ENCODE measurements at places on chromosomes 3 and 15.

GRCh38 chr15:90814191-90814821 is 54.1 kb upstream of the FURIN start:
- DNase-seq, result no peak

DNA sequence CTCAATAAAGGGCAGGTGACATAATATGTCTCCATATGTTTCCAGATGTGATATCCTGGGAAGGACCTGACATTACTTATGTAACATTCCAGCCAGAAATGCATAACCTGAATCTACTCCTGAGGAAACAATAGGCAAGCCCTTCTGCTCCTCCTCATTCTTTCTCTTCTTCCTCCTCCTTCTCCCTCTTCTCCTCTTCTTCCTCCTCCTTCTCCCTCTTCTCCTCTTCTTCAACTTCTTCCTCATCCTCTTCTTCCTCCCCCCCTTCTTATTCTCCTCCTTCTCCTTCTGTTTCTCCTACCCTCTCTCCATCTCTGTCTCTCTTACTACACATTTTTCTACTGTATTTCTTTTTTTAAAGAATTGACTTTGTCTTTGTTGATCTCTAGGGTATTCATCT is 43.5 kb upstream of the ITGA11 start:
- DNase-seq, result no peak

GRCh38 chr3:80116281-80116680 is 348.5 kb upstream of the ROBO1 start:
- DNase-seq, result no peak

- DNase-seq, result no peak
These were observed 43.8 kb downstream of the SQOR start for GRCh38 chr15:45678459-45679178.

- DNase-seq, result no peak
These were observed 66.3 kb downstream of the PPCDC start for GRCh38 chr15:75089456-75090387.

DNA sequence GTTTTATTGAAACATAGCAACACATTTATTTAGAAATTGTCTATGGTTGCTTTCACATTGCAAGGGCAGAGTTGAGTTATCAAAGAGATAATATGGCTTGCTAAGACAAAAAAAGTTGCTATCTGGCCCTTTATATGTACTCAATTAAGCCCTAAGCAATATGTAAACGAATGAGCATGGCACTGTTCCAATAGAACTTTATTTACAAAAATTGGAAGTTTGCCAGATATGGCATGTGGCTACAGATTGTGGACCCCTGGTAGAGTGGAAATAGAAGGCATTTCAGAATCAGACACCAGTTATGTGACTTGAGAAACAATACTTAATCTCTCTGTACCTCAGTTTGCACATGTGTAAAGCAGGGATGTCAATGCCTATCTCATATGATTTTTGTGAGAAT is 515.6 kb upstream of the SGO1 start:
- no peak for DNase-seq

DNA sequence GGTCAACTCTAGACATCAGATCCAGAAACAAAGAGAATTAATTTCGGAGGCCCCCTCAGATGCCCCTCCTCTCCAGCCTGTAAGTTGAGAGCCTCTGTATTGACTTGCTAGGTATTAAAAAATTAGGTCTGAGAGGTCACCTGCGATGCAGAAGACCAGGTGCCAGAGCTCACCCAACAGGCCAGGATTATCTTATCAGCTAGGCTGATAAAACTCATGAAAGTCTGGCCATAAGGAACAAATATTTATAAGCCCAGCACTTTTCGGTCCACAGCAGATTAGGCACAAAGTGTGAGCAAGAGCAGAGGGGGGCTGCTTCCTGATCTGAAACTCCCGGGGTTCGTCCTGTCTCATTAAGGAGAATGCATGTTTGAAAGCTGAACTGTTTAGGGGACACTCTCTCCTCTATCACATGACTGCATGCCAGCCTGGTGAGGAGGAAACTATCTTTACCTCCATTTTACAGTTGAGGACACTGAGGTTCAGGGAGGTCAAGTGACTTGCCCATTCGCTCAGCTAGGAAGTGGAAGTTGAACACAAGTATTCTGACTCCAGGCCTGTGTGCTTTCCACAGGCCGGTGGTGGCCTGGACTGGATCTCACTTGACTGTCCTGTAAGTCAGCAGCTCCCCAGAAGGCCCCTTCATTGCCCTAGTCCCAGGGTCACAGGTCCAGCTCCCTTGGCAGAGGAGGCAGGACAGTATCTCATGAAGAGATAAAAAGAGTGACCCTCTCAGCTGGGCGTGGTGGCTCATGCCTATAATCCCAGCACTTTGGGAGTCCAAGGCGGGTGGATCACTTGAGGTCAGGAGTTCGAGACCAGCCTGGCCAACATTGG is 39.6 kb upstream of the MAGEF1 start:
- no peak for DNase-seq

DNA sequence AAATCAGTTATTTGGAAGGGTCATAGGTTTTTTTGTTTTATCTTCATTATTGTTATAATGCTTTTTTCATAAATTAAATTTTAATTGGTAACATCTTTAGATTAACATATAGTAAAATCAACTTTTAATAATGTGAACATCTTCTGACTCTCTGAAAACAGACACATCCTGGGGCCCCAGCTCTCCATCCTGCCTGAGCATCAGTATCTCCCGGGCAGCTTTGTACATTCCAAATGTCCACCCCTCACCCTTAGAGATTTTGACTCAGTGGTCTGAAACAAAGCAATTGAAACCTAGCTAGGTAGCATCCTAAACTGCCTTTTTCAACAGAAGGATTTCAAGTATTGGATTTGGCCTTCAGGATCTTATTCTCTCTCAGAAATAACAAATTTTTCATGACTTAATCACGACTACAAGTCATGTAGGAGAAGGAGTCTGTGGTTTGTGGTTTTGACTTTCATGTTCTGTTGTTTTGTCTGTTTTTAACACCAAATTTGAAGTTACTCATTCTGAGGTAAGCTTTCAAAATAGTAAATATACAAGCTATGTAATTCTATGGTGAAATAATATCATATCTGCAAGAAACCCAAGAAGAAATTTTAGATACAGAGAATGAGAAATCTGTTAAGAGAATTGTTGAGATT is 147.3 kb upstream of the UBE2E2 start:
- DNase-seq, result no peak

DNA sequence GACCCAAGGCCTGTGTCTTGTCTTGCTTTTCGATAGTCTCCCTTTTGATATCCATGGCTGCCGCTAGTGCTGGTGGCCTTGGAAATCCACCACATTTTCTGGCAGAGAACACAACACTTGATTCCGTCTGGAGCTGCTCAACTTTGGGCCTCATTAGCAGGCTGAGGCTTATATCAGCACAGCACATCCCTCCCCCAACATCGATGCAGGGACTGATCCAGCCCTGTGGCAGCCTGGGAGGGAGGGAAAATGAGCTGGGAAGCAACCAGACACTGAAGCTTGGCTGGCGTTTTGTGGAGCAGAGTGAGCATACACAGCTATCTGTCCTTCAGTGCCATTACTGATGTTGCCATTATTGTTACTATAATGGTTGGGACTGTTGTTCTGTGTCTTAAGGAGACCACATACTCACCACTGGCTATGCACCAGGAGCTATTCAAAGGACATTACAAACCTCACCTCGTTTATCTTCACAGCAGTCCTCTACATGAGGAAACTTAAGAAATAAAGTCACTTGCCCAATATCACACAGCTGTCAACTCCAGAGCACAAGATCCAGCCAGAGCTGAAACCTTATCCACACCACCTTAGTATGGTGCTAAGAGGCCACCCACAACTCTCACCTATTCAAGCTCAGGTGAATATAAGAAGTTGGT is 102.9 kb downstream of the SUCLG2 start:
- DNase-seq, result no peak

DNA sequence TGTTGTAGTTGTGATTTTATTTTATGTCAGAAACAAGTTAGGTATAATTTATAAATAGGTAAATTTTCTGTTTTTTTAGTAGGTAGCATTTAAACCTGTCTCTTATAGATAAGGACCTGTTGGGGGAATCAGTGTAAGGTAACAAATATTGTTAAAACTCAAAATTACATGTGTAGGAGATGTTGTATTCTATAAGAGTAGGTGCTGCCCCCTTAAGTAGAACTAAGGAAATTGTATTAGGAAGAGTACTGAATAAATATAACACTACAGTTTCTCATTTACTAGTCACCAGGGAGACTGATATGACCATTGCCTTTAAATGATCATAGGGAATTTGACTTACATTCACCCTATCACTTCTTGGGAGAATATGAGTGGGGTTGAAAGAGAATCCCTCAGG is 31.2 kb downstream of the SLC25A36 start:
- no peak for DNase-seq

DNA sequence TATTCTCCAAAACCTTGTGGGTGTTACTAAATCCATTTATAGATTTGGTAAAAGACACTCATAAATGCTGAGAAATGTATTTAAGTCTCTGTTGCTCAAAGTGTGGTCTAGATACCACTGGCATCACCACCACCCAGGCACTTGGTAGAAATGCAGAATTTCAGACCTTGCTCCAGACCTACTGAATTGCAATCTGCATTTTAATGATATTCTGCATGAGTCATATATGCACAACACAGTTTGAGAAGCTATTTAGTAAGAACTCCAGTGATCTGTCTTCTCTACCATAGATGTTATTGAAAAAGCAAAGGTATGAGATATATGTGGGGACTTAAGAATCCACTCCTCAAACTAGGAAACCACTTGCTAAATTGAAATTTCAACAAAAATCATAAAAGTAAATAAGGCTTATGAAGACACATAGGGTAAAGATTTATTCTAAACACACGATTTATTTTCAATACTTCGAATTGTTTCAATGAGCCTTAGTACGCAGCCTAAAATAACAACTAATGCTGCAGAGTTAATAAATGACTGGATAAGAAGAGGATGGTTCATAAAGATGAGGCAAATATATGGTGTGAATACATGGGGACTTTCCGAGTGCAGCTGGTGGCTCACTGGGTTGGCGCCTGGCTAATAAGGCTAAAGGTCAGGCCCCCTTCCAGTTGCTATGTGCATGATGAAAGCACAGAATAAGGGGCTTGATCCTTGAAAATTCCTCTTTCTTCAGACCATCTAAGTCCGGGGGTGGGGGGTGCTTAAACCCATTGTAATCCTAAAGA is 813.3 kb downstream of the NR2F2 start:
- DNase-seq, result no peak

- no peak for DNase-seq
These were observed 67.2 kb downstream of the CACNA2D2 start for GRCh38 chr3:50436114-50436674.

DNA sequence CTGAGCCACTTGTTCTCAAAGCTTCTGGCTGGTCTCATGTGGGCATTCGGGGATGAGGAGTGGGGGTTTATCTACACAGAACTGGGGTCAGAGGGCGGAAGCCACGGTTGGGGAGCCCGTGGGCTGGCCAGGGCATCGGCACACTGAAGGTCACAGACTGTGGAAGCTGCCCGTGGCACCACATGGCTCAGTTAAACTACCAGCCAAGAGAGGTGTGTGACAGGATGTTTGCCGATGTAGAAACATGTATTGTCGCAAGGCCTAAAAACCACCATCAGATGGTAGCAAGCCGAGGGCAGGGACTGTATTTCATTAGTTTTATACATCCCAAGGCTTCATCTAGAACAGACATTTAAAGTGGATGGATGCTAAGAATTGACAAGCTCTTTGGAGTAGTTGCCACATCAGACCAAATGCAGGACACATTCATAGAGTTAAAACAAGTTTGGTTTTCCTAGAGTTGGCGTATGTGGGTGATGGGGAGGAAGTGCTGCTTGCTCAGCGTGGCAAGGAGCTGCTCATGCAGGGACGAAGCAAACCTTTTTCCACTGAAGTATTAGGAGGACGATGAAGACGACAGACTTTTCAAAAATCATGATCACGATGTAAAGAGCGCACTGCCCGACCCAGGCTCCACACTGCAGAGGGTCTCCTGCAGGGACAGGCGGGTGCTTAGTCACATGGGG is 9.6 kb upstream of the MUSTN1 start:
- no peak for DNase-seq

DNA sequence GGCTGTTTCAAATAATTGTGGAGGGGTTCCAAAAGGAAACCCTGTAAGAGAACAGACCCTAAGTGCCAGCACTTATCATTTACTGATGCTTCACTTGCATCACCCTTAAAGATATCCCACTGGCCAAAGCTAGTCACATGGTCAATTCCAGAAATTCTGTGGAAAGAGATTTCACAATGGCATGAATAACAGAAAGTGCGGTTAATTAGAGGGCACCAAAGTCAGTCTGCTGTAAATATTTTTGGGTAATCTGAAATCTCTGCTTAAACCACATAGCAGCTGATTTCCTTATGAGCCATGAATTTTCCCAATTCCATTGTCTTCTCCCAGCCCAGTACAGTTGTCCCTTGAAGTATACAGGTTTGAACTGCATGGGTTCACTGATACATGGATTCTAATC is 346.1 kb downstream of the SI start:
- DNase-seq, result no peak

GRCh38 chr15:44231842-44232241 is 36.8 kb upstream of the FRMD5 start:
- DNase-seq, result no peak

DNA sequence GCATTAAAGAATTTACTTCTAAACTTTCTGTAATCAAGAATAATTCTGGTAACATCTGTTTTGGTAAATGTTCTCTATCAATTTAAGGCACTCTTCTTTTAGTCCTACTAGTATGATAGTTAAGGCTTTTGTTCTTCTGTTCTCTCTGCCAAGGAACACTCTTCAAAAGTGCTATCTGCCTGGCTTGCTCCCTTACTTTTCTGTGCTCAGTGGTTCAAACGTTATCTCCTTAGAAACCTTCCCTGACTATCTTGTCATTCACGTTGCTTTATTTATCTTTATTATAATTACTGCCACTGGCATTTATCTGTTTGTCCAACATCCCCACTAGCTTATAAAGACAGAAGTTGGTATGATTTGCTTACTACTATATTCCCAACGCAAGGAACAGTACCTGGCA is 59.2 kb downstream of the RFX7 start:
- no peak for DNase-seq

DNA sequence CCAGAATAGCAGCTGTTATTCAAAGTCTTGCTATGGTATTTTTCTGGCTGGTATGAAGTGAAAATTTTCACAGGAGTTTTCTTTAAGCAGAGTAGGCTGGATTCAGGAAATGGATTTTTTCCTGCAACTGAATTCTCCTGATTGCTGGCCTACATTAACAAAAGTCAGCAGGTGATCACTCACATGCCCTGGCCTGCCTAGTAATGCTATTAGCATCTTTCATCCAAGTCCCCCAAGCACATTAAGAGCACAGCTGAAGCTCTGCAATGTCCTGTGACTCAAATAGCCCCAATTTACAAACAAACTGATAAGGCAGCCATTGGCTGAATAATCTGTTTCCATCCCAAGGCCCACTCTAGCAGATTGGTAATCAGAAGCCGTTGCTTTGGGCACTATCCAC is 688.3 kb upstream of the LMCD1 start:
- DNase-seq, result no peak

- DNase-seq, result no peak
These were observed 36.9 kb downstream of the PLS1 start for GRCh38 chr3:142633073-142633472.

DNA sequence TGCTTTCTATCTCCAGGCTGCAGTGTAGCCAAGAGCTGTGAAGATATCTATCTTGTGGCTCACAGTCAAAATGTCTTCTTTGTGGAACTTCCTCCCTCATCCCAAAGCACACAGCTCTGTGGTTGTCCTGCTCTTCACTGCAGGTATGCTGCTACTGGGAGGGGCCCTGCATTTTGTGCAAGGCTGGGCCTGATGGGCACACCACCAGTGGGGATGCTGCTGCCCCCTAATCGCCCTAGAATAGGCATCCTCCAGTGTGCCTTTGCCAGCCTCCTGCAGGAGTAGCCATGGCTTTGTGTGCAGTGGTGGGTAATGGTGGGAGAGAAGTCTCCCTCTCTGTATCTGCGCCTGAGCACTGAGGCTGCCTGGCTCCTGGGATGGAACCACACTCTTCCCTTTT is 297.3 kb downstream of the DOCK3 start:
- DNase-seq, result no peak
